ENCODE measurements at places on chromosomes 7 and 10.

GRCh38 chr10:129033790-129034272, 433.2 kb upstream of the MGMT start:
- no peak for DNase-seq

GRCh38 chr10:47440207-47440606, 43.7 kb downstream of the ANXA8 start:
- DNase-seq = peak; percentile 76

DNA sequence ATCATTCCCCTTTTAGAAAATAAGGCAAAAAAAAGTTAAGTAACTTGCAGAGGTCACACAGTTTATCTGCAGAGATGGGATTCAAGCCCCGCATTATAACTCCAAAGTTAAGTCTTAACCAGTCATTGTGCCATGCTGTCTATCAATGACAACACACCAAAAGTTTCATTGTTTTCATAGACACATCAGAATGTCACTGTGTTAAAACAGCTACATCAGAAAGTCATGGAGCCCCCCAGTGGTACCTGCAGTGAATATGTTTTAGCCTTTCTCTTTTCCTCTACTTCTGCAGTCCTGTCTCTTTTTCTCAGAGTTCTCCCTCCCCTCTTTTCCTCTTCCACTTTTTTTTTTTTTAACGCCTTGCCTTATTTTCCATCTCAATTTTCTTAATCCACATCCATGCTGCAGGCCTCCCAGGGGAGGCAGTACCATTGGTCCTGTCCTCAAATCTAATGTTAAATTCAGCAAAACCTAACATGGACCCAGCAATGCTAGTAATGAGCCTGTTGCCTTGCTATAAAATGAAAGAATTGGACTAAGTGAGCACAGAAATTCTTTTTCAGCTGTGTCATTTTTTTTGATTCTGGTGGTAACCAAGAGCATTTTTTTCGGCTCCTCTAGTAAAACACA, 3.8 kb upstream of the NRCAM start:
- DNase-seq = peak; percentile 51

- no peak for DNase-seq
Measured at GRCh38 chr10:119373294-119374102, 166.1 kb downstream of the GRK5 start.

GRCh38 chr10:26024303-26024702, 90.3 kb downstream of the MYO3A start:
- no peak for DNase-seq

DNA sequence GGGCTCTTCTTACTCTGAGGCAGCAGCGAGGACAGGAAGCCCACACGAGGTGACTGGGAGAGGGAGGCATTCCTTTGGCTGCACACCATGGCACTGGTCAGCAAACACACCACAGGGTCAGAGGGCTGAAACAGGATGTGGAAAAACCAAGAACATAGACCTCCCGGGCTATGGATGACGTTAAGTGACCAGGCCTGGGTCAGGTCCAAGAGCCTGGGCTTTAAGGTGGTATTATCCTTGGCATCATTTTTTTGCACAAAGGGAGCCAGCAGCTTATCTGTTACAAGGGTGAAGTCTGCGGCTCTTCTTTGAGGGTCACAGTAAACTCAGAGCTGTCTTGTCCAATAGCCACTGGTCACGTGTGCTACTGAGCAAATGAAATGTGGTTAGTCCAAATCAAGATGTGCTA, 7.0 kb downstream of the WDR91 start:
- DNase-seq = no peak

DNA sequence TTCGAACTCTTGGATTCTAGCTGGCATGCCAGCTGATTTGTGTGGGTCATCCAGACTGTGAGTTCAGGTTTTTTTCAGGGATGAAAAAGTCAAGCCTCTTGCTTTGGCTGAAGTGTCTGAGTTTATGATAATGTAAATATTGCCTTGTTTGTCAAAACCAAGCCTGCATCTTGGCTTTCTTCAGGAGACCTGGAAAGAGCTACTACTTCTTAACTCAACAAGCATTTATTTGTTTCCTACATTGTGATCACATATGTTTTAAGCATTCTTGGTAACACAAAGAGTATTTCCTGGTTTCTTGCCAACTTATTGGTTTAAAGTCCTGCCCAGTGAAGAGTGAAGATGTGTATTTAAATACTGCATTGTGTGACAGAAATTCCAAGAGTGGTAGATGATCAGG, 407.1 kb downstream of the LRMDA start:
- DNase-seq = no peak
